ENCODE measurements at places on chromosomes 11 and 22.

GRCh38 chr22:22605074-22605404 is 39.4 kb upstream of the GGTLC2 start:
- DNase-seq, result no peak

- no peak for DNase-seq
These were observed 222.6 kb upstream of the PITPNB start for GRCh38 chr22:28141614-28142013.

DNA sequence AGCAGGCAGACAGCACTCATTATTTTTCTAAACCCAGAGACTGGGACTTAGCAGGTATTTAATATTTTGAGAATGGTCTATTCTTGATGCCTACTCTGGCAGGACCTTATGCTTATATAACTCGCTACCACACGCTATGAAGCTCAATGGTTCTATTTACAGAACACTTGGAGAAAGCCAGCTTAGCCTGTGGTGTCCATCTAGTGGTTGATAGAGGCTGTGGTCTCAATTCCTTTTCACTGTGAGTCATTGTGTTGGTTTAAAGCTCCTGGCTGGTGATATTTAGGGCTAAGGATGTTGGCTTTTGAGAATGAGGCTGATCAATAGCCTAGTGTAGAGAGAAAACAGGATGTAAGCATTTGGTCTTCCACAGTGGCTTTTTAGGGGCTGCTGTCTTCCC is 206.4 kb downstream of the DBX1 start:
- no peak for DNase-seq

DNA sequence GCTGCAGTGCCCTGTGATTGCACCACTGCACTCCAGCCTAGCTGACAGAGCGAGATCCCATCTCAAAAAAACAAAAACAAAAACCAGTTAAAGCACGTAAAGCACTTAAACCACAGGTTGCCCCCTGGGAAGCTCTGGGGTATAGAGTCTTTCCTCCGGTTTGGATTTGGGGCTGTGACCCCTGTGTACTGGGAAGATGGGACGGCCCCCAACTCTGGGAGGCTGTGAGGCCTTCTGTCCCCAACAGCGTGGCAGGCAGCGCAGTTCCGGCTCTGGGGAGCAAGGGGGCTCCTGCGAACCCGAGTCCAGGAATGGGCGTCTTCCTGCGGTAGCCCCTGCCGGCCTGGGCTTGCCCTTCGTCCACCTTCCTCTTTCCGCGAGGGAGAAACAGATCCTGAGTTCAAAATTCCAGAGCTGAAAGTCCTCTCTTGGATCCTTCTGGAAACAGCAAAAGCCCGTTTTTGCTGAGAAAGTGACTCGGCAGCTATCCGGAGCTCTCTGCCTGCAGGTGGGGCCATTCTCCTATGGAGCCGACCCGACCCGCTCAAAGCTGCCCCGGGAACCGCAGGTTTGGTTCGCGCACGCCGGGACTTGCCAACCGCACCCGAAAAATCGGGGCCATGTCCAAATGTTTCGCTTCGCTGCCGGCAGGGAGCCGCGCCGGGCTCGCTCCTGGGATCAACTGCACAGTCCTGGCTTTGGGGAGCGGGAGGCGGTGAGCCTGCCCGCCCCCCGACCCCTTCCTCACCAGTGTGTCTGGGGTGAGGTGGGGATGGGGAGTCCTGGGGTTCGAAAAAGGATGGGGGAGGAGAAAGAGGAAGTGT is 36.3 kb upstream of the POLA2 start:
- DNase-seq, result no peak

GRCh38 chr11:304061-304506 is 3.5 kb upstream of the IFITM2 start:
- no peak for DNase-seq
